ENCODE measurements at places on chromosomes 5 and 9.

DNA sequence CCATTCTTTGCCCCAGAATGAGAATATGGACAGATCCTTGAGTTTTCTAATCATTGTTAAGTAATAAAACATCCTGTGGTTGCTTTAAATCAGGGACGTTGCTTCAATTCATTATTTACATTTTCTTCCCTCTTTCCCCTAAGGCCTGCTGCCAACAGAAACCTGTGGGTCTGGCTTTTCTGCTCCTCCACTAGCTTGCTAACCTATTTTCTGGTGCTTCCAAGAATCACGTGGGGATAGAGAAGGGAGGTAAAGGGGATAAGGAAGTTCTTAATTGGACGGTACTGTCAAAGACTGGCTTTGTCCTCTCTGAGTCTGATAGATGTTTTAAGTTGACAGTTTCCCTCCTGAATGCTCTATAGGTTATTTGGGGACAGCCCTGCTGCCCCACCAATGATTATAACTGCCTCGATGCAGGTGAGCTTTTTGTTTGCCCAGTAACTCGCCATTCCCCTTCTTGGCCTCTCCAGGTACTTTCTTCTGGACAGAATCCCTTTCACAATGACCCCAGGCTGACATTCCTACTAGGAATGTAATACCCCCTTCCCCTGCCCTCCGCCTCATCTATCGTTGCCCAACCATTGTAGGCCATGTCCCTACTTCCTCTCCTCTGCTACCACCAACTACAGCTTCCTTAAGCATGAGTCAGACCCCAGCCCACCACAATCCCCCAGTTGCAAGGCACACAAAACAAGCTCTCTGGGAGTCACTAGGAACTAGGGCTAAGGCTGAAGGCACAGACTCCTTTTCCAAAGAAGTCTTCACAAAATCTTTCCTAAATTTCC lies 19.9 kb upstream of the CPEB4 start:
- no peak for DNase-seq

GRCh38 chr5:53956632-53957031 lies 353.7 kb downstream of the ARL15 start:
- no peak for DNase-seq

GRCh38 chr9:111825468-111826145 lies 30.9 kb upstream of the SHOC1 start:
- DNase-seq: no peak

GRCh38 chr5:33701951-33702350 lies 189.8 kb downstream of the ADAMTS12 start:
- DNase-seq: no peak

DNA sequence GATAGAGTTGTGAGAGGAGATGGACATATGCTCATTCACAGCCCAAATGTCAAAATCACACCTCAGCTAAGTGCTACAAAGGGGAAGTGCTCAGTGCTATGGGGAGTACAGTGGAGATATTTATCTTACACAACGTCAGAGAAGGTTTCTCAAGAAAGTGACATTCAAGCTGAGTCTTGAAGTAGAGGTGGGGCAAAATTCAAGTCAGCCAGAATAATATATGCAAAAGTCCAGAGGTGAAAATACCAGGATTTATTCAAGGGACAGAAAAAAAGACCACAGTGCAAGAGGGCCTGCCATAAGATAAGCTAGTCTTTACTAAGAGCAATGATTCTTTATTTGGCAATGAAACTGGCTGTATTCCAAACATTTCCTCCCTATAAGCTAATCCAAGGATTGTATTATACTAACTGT lies 327.8 kb upstream of the PIK3R1 start:
- no peak for DNase-seq

DNA sequence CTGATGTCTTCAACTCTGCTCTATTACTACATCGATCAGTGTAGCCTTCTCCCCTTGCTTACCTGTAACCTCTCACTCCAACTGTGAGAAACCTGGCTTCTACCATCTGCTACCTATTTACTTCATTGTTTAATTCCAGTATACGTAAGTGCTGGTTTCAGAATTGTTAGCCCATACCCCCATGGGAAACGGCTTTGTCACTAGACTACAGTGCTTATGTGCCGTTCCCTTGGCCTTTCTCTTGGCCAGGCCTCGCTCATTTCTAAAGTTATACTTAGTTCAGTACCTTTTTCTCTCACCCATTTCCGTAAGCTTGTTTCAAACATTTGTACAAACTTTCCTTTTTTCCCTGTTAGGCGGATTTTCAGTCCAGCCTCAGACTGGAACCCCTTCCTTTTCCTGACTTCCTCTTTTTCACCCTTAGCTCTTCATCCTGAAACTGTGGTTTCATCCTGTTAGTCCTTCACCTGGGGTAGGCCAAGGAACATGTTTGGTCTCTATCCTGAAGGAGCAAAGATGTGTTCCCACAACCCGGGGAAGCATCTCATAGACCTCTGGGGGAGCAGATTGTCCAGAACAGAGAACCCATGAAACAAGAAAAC lies 21.7 kb downstream of the ALG2 start:
- DNase-seq: peak; percentile 54

- no peak for DNase-seq
Measured at GRCh38 chr5:180180846-180181245, 28.2 kb downstream of the RASGEF1C start.

- DNase-seq: no peak
Measured at GRCh38 chr5:94808497-94808896, 190.0 kb downstream of the SLF1 start.

DNA sequence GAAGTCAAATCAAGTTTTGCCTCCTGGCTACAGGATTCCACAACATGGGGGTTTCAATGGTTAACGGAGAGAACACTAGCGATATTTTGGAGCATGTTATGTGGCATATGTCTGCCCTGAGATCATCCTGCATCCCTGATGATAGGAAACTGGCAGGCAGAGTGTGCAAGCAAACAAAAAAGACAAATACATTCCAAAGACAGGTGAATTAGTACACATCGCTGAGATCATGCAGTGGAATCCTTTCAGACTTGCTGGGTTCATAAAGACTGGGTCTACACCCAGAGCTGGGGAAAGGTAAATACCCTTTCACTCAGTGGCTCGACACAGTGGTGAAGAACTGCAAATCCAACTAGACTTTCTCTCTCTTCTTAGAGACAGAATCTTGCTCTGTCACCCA lies 286.5 kb downstream of the EFNA5 start:
- DNase-seq: no peak

GRCh38 chr9:132319421-132320110 lies 35.2 kb downstream of the SETX start:
- DNase-seq: no peak

GRCh38 chr5:170623576-170624181 lies 119.9 kb downstream of the KCNIP1 start:
- DNase-seq: no peak

DNA sequence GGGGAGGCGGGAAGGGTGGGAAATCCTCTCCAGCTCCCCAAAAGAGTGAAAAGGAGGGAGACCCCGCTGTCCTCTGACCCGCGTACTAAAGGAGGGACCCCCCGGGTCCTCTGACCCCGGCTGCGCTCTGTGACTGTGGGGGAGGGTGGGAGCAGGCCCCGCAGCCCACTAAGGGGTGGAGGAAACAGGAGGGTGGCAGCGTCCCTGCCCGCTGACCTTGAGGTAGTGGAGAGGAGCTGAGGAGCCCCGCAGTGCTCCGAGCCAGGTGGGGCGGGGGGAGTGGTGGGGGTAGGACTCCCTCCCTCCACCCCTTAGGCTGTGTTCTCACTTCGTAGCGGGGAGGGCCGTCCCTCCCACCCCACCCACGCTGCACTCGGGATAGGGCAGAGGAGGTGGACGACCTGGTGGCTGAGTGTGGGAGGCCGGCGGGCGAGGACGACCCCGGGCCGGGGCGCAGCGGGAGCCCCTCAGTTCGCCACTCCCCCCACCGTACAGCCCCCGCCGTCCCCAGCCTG lies 449 bp upstream of the ADCY2 start:
- no peak for DNase-seq

GRCh38 chr5:146223179-146223578 lies 19.8 kb downstream of the RBM27 start:
- DNase-seq: no peak

GRCh38 chr9:89249001-89249400 lies 62.0 kb upstream of the CKS2 start:
- DNase-seq: no peak

DNA sequence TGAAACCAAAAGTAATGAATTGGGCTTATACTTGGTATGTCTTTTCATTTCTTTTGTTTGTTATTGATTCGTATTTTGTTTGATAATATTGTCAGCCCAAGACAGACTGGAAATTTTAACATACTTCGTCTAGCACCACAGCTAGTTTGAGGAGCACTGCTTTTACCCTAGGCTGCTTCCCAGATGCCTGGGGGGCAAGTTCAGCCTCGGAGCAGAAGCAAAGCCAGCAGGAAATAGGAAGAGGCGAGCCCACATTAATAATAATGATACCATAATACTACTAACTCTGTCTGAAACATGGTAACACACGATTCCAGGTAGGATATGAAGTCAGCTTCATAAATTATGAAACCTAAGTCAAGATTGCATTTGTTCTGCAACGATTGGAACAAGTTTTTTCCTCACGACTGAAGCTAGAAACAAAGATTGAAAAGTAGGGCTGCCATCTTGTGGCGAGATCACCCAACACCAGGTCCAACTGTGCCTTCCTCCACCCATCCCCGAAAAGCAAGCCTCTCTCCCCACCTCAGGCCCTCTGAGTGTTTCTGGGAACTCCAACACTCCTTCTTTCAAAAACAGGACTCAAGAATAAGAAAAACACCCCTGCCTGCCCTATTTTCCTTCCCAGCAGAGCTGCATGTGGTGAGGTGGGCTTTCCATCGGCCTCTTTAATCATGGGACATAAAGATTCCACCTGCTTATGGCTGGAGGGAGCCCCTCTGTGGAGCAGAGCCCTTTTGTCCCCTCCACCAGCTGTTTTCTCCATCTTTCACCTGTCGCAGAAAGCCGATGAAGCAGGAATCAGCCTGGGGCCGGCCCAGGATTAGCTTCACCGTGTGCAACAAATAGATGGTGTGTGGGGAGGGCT lies 236.4 kb downstream of the CAAP1 start:
- DNase-seq: no peak

GRCh38 chr9:96006961-96007360 lies 131.5 kb downstream of the ERCC6L2 start:
- no peak for DNase-seq

DNA sequence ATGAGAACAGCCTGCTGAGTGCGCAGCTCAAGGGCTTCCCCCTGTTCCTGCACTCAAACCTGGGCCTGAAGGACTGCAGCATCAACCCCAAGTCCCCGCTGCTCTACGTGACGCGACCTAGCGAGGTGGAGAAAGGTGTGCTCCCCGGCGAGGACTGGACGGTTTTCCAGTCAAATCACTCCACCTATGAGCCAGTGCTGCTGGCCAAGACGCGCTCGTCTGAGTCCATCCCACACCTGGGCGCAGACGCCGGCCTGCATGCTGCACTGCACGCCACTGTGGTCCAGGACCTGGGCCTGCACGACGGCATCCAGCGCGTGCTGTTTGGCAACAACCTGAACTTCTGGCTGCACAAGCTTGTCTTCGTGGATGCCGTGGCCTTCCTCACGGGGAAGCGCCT lies 19.9 kb downstream of the NDST1 start:
- no peak for DNase-seq

GRCh38 chr5:64646169-64646568 lies 44.1 kb upstream of the SHISAL2B start:
- DNase-seq: no peak

DNA sequence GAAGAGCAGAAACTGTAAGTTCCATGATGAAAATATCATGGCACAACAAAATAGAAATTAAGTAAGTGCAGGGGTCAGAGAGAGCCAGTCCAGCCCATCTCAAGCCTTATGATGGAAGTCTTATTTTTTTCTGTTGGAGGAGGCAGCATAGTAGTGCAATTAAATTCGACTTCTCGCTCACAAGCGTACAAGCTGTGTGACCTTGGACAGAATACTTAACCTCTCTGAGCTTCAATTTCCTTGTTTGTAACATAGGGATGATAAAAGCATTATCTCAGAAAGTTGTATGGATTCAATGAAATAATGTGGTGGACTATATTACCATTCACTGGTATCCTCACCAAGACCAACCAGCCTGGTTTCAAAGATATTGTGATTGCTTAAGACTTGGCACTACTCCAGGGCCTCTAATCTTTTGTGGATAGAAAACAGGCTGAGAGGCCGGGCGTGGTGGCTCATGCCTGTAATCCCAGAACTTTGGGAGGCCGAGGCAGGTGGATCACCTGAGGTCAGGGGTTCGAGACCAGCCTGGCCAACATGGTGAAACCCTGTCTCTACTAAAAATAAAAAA lies 26.8 kb upstream of the MVB12B start:
- DNase-seq: no peak

DNA sequence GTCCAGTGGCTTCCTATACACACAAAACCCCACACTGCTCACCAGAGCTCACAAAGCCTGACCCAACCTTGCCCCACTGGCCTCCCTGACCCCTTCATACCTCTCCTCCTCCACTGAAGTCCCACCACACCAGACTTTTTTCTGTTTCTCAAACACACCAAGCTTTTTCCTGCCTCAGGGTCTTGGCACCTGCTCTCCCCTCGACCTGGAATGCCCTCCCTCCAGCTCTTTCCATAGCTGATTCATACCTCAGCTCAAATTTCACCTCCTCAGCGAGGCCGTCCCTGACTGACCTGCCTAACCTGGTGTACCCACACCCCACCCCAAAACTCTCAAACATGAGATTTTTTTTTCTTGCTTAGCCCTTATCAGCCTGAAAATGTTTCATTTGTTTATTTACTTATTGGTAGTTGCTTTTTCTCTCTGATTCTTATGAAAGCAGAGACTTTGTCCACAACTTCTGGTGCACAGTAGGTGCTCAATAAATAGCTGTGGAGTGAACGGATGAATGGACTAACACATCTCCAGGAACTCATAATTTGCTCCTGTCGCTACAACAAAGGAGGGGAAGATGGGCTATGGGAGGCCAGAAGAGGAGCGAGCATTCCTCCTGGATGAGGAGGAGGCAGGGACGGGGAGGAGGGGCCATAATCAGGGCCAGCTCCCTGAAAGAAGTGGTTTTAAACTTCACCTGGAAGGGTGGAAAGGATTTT lies 84.3 kb downstream of the SH3TC2 start:
- no peak for DNase-seq

GRCh38 chr9:78866207-78867132 lies 569.5 kb downstream of the PSAT1 start:
- no peak for DNase-seq

DNA sequence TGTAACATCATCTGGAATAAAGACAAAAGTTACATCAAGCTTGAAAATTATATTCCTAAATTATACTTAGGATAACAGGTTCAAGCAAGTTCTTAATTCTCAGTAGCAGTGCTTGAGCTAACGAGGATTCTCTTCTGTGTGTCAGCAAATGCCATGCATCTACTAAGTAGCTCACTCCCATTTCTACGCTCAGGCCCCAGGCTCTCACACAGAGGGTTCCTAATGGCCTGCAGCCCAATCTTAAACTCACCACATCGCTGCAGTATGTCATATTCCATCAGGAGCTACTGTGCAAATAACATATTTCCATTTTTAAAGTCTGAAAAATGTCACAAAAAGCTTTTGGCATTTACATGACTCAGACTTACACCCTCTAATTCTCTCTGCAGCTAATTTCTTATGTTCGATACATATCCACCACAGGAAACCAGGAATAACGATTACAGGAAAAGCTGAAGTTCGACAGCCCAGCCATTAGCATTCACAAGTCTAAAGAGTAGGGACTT lies 474.8 kb downstream of the EFNA5 start:
- DNase-seq: no peak

All from DMS153 (cell line).